ENCODE measurements at places on chromosomes 7 and 10. TPM values are rescaled to one million over a fixed set of nuclear protein-coding genes. Genes with fewer than 3 reads are reported as not detected.

DNA sequence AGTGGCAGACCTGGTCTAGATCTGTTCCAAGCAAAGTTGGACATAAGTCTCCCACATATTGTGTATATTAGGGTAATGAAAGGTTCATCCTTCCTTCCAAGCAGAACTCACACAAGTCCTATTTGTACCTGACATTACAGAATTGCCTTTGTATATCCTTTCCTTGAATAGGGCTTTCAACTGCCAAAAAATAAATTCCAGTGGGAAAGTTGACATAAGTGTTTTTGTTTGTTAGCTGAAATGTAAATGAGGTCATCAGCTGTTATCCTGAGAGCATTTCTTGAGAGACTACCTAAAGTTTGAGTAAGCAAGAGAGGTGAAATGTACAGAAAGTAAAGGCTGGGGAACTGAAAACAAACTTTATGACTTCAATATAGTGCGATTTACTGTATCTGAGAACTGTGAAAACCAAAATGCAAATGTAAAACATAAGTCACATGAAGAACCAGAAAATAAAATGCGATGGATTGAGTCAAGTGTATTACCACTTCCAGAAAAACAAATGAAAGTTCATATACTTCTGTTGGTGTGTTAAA, 527.3 kb upstream of the SEMA3D start:
- DNase-seq, result no peak

GRCh38 chr7:21743493-21743892, 200.7 kb downstream of the DNAH11 start:
- DNase-seq, result no peak

DNA sequence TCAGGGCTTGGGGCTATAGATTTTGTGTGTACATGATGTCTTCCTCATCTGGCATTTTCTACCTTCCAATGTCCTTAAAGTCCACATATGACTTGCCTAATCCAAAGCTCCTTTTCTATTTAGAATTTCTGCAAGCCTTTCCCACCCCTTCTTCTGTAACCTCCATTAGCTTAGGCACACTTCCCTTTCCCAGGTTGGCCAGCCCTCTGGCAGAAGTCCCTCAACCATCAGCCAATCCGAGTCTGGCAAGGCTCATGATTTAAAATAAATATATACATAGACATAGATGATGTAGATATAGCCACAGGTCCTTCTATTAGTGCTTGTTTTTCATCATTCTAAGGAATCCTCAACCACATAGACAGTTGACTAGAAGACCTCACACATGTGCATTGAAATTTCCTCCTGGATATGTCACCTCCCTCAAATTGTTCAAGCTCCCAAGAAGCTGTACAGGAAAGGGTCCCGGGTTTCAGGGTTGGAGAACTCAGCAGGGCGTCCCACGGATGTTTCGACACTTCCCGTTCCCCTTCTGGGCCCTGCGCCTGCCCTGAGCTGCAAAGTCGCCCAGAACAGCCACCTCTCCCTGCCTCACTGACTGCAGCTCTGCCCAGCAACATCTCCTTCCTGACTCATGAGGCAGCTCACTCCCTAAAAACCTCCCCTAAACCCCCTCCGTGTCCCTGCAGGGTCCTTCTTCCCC, 20.4 kb upstream of the PIK3AP1 start:
- peak; percentile 68 for DNase-seq

Gene STEAP2
- total RNA-seq, result 65.2 TPM

Gene RBM20
- total RNA-seq, result 0.67 TPM

DNA sequence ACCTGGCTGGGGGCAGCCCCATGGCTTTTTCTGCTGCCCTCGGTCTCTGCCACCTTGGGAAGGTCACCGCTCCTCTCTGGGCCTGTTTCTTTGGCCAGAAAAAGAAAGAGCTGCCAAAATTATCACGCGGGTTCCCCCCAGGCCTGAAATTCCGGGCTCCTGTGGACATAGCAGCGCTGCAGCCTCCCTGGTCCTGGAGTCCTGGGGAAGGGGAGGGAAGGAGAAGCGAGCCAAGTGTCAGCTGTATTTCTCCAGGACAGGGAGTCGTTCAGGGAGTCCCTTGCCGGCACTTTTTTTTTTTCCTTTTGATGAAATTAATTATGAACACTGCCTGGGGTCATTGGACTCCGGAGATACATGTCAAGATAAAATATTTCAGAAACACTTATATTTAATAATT, 152.3 kb upstream of the GPR26 start:
- DNase-seq, result no peak

Gene CALHM3
- not detected for total RNA-seq

DNA sequence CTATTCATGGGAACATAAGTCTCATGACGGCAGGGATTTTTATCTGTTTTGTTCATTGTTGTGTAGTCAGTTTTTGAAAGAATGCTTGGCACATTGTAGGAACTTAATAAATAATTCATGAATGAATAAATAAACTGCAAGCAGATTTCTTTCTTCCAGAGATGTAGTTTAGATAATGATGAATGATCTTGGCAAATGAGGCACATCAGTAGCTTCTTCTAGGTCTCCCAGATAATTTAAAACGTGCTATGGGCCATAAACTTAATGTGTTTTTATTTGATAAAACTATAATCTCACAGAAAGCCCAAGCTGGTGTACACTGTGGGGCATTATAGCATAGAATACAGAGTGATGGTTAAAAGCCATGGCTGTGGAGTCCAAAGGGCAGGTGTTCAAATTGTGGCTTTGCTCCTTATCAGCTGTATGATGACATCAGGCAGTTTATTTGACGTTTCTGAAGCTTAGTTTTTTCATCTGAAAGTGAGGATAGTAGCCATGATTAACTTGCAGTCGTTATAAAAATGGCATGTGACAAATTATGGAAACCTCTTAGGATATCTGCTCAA, 3.5 kb downstream of the MGAM start:
- no peak for DNase-seq

DNA sequence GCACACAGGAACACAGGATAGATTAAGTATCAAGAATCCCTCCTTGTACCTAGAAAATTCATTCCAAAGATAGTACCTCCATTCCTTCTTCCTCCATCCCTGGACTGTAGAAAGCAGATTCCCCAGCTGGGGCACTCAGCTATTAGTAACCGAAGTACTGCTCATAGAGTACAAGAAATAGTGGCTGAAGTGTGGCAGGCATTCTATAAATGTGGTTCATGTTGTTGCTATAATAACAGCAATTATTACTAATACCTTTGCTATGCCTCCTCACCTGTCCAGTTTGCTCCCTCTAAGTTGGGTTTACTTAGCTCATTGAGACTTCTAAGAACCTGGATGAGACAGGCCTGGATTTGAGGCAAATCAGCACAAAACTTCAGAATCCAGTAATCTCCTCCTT, 453.2 kb downstream of the GRM8 start:
- DNase-seq, result no peak

DNA sequence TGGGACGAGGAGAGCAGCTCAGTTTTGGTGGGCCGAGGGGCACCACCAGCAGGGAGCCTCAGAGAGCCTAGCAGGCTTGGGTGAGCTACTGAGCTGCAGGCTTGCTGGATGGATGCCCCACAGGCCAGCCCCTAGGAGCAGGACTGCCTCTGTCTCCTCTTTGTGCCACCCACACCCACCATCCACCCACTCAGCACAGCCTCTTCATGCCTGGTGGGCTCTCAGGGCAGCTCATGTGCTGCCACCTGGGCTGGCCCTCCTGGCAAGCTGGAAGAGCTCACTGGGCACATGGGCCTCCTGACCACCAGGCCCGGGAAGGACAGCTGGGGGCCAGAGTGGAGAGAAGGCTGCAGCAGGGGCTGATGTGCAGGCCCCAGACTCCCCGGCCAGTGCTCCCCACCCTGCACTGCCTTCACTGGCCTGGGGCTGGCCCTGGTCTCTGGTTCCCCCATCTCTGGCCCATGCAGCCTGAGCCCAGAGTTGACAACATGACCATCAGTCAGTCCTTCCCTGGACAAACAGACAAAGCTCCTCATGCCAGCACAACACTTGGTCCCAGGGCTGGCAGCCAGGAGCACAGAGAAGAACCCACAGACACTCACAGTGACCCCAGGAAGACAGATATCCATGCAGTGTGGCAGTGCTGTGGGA, 8.2 kb downstream of the RASGEF1A start:
- no peak for DNase-seq

Gene CNTNAP2
- total RNA-seq, result 0.49 TPM

DNA sequence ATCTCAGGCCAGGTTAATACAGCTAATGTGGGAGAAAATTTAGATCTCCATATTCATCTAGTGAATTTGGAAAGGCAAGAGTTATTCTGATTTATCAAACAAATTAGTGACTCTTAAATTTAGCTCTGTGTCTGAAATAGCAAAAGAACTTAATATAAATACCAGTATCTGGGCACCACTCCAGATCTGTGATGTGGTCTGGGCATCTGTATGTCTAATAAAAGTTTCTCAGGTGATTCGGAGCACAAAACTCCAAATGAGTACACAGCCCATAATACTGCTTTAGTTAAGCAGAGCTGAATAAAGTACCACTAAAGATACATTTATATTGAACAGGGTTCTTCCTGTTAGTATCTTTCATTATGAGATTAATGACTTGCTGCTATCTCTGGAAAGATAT, 261.4 kb downstream of the BAMBI start:
- no peak for DNase-seq

DNA sequence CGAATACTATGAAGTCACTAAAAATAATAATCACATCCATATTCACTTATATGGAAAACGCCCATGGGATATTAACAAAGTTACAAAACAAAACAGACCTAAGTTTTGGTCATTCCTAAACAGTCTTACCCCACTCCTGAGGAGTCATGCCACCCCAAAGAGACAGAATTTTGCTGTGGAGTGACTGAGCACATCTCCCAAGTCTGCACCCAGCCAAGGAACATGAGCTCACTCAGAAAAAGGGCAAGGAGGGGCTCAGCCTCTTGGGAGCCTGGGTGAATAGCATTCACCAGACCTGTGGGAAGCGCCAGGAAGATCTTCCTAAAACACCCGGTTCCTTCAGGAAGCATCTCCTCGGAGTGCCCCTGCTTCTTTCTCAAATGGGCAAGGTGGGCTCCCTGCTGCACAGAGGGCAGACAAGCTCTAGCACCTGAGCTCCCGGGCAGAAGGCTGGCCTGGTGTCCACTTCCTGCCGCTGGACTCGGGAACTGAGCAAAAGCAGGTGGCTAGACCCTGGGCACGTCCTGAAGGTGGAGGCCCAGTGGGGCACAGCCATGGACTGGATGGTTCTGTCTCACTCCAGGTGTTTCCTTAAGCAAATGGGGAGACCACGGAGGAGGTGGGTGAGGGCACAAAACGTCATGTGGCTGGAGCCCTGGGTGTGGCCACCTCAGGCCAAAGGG, 31.0 kb downstream of the TNS3 start:
- no peak for DNase-seq

Gene OR6B1
- total RNA-seq, result not detected

Gene EVX1
- not detected for total RNA-seq

DNA sequence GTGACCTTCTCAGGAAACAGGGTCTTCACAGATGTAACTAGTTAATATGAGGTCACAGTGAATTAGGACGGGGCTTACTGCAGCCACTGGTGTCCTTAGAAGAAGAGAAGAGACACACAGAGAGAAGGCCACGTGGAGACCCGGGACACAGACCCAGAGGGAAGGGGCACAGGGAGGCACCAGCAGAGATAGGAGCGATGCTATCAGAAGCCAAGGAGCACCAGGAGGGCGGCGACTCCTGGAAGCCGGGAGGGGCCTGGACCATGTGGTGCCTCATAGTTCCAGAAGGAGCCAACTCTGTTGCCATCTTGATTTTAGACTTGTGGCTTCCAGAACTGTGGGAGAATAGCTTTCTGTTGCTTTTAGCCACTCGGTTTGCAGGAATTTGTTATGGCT, 505.9 kb downstream of the TCERG1L start:
- no peak for DNase-seq

DNA sequence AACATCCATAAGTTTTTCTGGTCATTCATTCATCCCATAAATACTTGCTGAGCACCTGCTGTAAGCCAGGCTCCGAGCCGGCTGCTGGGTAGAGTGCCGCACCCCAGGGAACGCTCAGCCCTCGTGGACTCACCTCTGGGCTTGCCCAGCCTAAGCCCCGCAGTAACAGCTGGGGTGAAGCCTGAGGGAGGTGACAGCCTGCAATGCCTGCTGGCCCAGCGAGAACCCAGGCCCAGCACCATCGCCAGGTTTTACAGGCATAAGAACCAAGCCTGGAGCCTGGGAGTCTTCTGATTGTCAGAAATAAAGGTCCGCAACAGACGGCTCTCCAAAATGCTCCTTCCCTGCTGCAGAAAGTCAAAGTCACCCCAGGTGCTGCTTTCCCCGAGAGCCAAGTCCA, 205.4 kb downstream of the ZMYND11 start:
- DNase-seq, result no peak

Gene VENTX
- 3.0 TPM for total RNA-seq

Gene CNNM1
- total RNA-seq, result not detected

GRCh38 chr7:12422554-12423320, 19.1 kb upstream of the VWDE start:
- DNase-seq, result no peak

- no peak for DNase-seq
These were observed 330.3 kb downstream of the HGF start for GRCh38 chr7:81439591-81439990.

Gene ANXA8
- total RNA-seq, result 2.5 TPM

DNA sequence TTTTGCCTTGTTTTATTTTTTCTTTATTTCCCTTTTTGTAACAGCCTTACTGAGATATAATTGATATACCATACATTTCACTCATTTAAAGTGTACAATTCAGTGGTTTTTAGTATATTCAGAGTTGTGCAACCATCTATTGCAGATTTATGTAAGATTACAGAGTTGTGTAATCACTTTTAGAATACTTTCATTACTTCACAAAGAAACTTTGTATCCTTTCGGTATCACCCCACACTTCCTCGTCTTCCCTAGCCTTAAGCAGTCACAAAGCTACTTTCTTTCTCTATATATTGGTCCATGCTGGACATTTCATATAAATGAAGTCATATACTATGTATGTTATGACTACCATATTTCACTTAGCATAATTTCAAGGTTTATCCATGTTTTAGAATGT, 74.6 kb downstream of the ATRNL1 start:
- no peak for DNase-seq

Gene STYXL1
- 22.6 TPM for total RNA-seq

DNA sequence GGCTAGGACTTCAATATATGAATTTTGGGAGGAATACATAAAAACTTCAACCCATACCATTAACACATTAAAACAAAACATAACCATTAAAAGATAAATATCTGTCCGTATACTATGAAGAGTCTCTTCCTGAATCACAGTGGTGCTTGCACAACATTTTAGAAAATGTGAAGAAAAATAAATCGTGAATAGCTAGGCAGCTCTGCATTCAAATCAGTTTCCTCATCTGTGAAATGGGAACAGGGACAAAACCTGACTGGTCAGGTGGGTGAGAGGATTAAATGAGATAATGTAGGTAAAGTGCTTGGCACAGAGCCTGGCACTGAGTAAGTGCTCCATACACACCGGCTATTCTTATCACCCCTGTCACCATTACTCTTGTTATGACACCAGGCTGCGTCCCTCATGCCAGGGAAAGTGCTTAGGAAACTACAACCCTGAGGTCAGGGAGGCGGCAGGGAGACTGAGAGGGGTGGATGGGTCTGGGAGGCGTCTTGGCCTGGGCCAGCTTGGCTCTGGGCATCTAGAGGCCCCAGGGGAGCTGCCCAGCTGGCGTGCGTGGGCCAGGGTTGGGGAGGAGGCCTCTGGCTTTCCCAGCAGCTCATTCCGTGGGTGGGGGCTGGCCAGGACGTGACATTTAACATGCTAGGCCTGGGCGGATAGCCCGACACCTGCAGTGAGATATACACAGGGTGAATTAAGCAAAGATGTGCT, 78.3 kb downstream of the SH3PXD2A start:
- DNase-seq, result no peak

Measured in sciatic nerve (tissue), 2 donors.